ENCODE measurements at places on chromosomes 16 and 17.

DNA sequence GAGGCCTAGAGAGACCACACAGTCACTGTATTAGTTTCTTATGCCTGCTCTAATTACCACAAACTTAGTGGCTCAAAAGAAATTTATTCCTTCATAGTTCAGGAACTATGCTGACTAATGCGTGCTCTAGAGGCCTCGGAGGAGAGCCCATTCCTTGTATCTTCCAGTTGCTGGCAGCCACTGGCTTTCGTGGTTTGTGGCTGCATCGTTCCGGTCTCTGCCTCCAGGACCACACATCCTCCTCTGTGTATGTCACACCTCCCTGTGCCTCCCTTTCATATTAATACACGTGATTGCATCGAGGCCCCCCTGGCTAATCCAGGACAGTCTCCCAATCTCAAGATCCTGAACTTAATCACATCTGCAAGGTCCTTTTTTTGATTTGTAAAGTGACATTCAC is 16.9 kb upstream of the MYLK3 start:
- DNase-seq: no peak

DNA sequence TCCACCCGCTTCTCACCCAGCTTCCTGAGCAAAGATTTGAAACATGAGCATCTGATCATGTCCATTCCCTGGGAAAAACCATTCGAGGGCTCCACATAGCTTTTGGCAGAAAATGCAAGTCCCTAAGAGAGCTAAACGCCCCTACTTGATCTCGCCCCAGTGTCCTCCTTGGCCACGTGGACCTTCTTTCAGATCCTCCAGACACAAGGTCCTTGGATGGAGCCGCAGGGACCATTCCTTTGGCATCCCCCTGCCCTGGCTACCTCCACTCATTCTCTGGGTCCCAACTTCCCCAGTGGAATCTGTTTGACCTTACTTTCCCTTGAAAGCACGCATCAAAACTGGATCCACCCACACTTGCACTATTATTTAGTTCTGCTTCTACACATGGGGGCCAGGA is 146.5 kb downstream of the SDK2 start:
- no peak for DNase-seq

- DNase-seq: peak; percentile 80
These were observed at the start of gene USB1 for GRCh38 chr16:58000706-58001676. Gene USB1 (plus strand): TSS chr16:58001407. CDS start chr16:58001484, 77 bp downstream.

GRCh38 chr17:78748730-78749317 is 33.2 kb downstream of the CYTH1 start:
- no peak for DNase-seq

DNA sequence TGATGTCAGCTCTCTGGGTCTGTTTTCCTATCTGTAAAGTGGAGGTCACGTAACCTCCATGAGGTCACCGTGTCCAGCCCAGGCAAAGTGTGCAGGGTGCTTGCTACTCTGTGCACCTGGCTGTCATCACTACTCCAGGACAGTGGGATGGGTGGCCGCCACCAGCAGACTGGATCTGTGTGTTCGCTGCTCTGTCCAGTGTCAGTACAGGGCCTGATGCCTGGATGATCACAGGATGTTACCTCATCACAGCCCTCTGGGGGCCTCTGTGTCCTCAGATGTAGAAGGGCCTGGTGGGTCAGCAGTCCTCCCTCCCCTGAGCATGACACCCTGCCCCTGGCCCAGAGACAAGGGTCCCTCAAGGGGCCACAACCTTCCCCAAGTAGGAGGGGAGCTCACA is 80.0 kb downstream of the KCNJ18 start:
- DNase-seq: no peak

Data from right renal pelvis (tissue), 4 donors.